A549 treated with RU486 at 1 μM for 4 hours (cell line): ENCODE measurements at places on chromosomes 5 and 9. TPM values are rescaled to one million over a fixed set of nuclear protein-coding genes. Genes with fewer than 3 reads are reported as not detected.

PHF19 gene
- 87.6 to 137 TPM (median 117 TPM) in 5 replicates for total RNA-seq

SAXO1 gene
- total RNA-seq, result not detected in 5 replicates

PLAC8L1 gene
- 0.29 TPM in 1 of 5 replicates, not detected in the others for total RNA-seq

FBXW2 gene
- 36.9 to 42.0 TPM (median 41.1 TPM) in 5 replicates for total RNA-seq

DOK3 gene
- total RNA-seq, result 3.0 to 5.6 TPM (median 4.3 TPM) in 5 replicates

NHP2 gene
- total RNA-seq, result 398 to 503 TPM (median 423 TPM) in 5 replicates

SPATA24 gene
- 4.1 to 6.0 TPM (median 5.0 TPM) in 5 replicates for total RNA-seq

CCDC171 gene
- total RNA-seq, result 0.15 to 0.51 TPM (median 0.44 TPM) in 5 replicates

PCDHGA9 gene
- 0.03 to 0.05 TPM (median 0.04 TPM) in 3 of 5 replicates, not detected in the others for total RNA-seq

MSX2 gene
- total RNA-seq, result 5.2 to 6.8 TPM (median 5.9 TPM) in 5 replicates

AQP7 gene
- 0.35 to 0.74 TPM (median 0.53 TPM) in 5 replicates for total RNA-seq

SUSD3 gene
- total RNA-seq, result 0.32 to 0.71 TPM (median 0.53 TPM) in 5 replicates
